ENCODE measurements at places on chromosomes 2 and 18. TPM values are rescaled to one million over a fixed set of nuclear protein-coding genes. Genes with fewer than 3 reads are reported as not detected.

DNA sequence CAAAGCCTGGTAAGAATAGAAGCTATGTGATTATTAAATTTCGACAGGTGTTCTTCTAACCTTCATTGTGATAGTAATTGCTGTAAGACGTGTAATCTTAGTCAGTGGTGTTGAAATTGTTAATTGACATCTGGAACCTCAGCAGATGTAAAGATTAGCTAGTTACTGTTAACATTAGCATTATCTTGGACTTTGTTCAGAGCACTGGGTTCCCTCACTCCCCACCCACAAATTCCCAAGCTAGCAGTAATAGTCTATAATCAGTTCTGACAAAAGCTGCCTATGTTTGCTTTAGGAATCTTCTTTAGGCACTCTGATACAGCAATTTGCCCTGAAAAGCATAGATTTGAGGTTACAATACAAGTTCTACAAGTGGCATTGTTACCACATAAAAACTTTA is 233.7 kb downstream of the EN1 start:
- H3K27ac ChIP-seq = no peak overlapping the region
- DNase-seq = no peak
- peaks cover 12% of the 10 kb centered on the region for H3K27me3 ChIP-seq
- H3K4me1 ChIP-seq = no peaks in the 10 kb centered on the region

The CCDC74B gene
- 7.2 TPM for total RNA-seq

- H3K4me3 ChIP-seq = no peak overlapping the region
- H3K4me1 ChIP-seq = peaks cover 24% of the 10 kb centered on the region
- DNase-seq = no peak
These were observed 28.5 kb upstream of the MCFD2 start for GRCh38 chr2:46943881-46944798.

The NEUROD1 gene
- not detected for total RNA-seq

DNA sequence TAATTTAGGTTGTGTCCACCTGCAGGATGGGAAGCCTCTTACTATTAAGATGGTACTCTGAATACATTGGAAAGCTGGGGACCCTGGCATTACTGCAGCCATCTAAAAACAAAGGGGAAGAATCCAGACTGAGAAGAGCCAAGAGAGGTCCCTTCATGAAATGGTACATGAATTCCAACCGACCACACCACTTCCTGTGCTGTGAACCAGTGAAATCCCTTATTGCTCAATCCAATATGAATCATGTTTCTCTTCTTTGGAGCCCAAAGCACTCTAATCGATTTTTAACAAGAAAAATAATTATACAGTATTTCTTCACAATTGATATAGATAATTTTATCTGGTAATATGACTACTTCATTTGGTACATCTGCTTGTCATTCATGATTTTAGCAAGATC is 479.7 kb upstream of the RAB6C start:
- no peaks in the 10 kb centered on the region for H3K27me3 ChIP-seq
- no peak overlapping the region for H3K27ac ChIP-seq
- H3K4me1 ChIP-seq = no peaks in the 10 kb centered on the region
- H3K4me3 ChIP-seq = no peak overlapping the region
- no peak for DNase-seq

GRCh38 chr18:58455314-58456188 is 173.3 kb downstream of the ALPK2 start:
- no peaks in the 10 kb centered on the region for H3K36me3 ChIP-seq
- no peaks in the 10 kb centered on the region for H3K27me3 ChIP-seq
- H3K27ac ChIP-seq = no peak overlapping the region

The PRKAG3 gene
- total RNA-seq = not detected

The TCF4 gene
- total RNA-seq = 33.6 TPM

GRCh38 chr2:163802284-163802683 is 66.5 kb upstream of the FIGN start:
- no peak overlapping the region for H3K27ac ChIP-seq
- peaks cover 5% of the 10 kb centered on the region for H3K4me1 ChIP-seq
- H3K4me3 ChIP-seq = no peak overlapping the region
- no peaks in the 10 kb centered on the region for H3K27me3 ChIP-seq

The MYL1 gene
- not detected for total RNA-seq

GRCh38 chr2:36607947-36608346 is 10.0 kb upstream of the FEZ2 start:
- H3K36me3 ChIP-seq = no peaks in the 10 kb centered on the region
- H3K4me3 ChIP-seq = no peak overlapping the region
- H3K4me1 ChIP-seq = no peaks in the 10 kb centered on the region
- DNase-seq = no peak
- no peaks in the 10 kb centered on the region for H3K27me3 ChIP-seq

The UBR3 gene
- total RNA-seq = 25.0 TPM

The NDUFAF7 gene
- 16.6 TPM for total RNA-seq

GRCh38 chr2:206192157-206192556 is 32.5 kb downstream of the EEF1B2 start:
- no peaks in the 10 kb centered on the region for H3K36me3 ChIP-seq
- H3K4me1 ChIP-seq = no peaks in the 10 kb centered on the region
- H3K27ac ChIP-seq = no peak overlapping the region
- DNase-seq = no peak
- no peaks in the 10 kb centered on the region for H3K27me3 ChIP-seq

The RUFY4 gene
- not detected for total RNA-seq

DNA sequence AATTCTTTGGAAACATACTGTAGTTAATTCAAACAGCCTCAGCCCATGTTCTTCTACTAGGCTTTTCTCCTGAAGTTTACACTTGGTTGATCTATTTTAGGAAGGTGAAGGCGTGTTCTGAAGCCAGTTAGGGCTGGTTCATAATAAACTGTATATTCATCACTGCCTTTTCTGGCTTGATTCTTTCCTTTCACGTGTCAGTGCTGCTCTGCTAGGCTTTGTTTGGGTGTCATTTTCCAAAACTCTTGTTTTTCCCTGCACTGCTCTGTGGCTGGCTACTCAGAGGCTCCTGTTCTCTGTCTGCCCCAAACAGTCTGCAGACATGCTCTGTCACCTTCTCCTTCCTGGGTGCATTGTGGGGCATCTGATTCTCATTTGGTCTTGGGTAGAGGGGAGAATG is 136.1 kb downstream of the PARD3B start:
- no peaks in the 10 kb centered on the region for H3K27me3 ChIP-seq
- no peak overlapping the region for H3K4me3 ChIP-seq
- no peaks in the 10 kb centered on the region for H3K36me3 ChIP-seq
- H3K4me1 ChIP-seq = peaks cover 11% of the 10 kb centered on the region

- no peak overlapping the region for H3K27ac ChIP-seq
- no peaks in the 10 kb centered on the region for H3K36me3 ChIP-seq
These were observed 841.5 kb upstream of the FANCL start for GRCh38 chr2:59082657-59083056.

The MPP4 gene
- total RNA-seq = 5.3 TPM

- no peaks in the 10 kb centered on the region for H3K27me3 ChIP-seq
- no peak for DNase-seq
- H3K27ac ChIP-seq = no peak overlapping the region
- H3K4me1 ChIP-seq = peaks cover 8% of the 10 kb centered on the region
- H3K36me3 ChIP-seq = peaks cover 89% of the 10 kb centered on the region
These were observed 58.0 kb downstream of the FARP2 start for GRCh38 chr2:241413929-241414580.

DNA sequence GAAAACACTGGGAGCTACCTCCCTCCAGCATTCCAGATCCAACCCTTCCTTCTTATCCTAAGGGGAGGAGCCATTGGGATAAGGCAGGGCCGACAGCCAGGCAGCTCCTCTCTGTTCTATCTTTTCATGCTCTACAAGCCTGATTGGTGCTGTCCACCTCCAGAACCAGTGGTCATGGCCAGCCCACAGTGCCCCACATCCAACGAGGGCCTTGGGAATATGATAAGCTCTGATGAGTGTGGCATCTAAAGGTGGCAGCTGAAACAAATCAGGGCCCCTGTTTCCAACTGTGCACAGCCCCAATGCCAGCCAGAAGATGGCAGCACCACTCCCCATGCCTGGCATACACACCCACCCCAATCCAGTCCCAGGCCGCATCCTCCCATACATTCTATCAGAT is 329.3 kb downstream of the C1D start:
- H3K4me3 ChIP-seq = no peak overlapping the region
- H3K27ac ChIP-seq = no peak overlapping the region
- H3K4me1 ChIP-seq = no peaks in the 10 kb centered on the region
- no peaks in the 10 kb centered on the region for H3K36me3 ChIP-seq

The SP5 gene
- 4.3 TPM for total RNA-seq

- H3K4me3 ChIP-seq = no peak overlapping the region
- H3K36me3 ChIP-seq = no peaks in the 10 kb centered on the region
- no peak overlapping the region for H3K27ac ChIP-seq
- DNase-seq = no peak
- H3K27me3 ChIP-seq = peaks cover 10% of the 10 kb centered on the region
These were observed 192.2 kb downstream of the TSN start for GRCh38 chr2:121947674-121948073.

DNA sequence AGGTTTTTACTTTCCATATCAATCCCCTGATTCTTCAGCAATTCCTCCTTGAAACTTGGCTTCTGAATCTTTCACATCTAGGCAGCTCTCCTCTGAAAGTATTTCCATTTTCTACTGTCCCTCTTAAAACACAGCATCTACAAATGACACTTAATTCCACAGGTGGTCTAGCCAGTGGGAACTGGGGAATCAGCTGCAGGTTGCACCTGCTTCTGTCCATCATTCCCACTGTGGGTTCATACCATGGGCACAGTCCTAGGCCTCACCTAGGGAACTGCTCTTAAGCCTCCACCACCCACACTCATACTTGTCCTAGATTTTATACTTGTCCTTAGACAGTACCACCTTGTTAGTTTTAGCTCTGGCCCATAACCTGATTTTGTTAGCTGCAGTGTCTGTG is 2.2 kb downstream of the LOXL3 start:
- peaks cover 34% of the 10 kb centered on the region for H3K4me1 ChIP-seq
- H3K27me3 ChIP-seq = no peaks in the 10 kb centered on the region
- no peak for DNase-seq
- H3K36me3 ChIP-seq = peaks cover 20% of the 10 kb centered on the region

- H3K36me3 ChIP-seq = no peaks in the 10 kb centered on the region
- peaks cover 57% of the 10 kb centered on the region for H3K4me1 ChIP-seq
- H3K27ac ChIP-seq = no peak overlapping the region
- peaks cover 2% of the 10 kb centered on the region for H3K27me3 ChIP-seq
- H3K4me3 ChIP-seq = no peak overlapping the region
These were observed 5.6 kb upstream of the TNS1 start for GRCh38 chr2:218008060-218009040.

The ASIC4 gene
- total RNA-seq = not detected

DNA sequence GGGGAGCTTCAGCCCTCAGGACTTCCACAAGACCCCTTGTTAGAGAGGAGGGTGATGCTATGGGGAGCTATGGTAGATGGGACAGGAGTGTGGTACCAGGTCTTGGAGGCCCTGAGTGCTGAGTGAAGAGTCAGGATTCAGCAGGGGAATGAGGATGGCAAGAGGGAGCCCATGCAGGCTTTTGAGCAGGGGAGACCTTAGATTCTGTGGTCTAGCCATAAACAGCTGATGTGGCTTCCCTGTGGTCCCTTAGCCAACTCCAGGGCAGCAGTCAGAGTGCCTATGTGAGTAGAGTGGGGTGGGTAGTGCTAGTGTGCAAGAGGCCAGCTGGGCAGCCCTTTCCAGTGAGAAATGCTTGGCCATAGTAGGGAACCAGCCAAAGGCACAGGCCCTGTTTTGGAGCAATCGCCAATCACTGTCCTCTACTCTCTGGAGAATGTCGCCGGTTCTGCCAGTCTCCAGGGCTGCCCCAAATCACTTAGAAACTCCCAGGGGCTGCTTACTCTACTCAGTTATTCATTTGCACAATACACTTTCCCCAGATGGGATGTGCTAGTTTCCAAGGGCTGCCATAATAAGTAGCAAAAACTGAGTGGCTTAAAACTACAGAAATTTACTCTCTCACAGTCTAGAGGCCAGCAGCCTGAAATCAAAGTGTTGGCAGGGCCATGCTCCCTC is 310.5 kb downstream of the SMAD2 start:
- DNase-seq = no peak
- no peak overlapping the region for H3K4me3 ChIP-seq
- H3K36me3 ChIP-seq = no peaks in the 10 kb centered on the region
- H3K4me1 ChIP-seq = no peaks in the 10 kb centered on the region
- no peak overlapping the region for H3K27ac ChIP-seq
- no peaks in the 10 kb centered on the region for H3K27me3 ChIP-seq

- H3K4me1 ChIP-seq = no peaks in the 10 kb centered on the region
- DNase-seq = no peak
- H3K27ac ChIP-seq = no peak overlapping the region
- H3K36me3 ChIP-seq = no peaks in the 10 kb centered on the region
- no peaks in the 10 kb centered on the region for H3K27me3 ChIP-seq
- no peak overlapping the region for H3K4me3 ChIP-seq
These were observed 29.2 kb upstream of the CERS6 start for GRCh38 chr2:168426861-168427260.

DNA sequence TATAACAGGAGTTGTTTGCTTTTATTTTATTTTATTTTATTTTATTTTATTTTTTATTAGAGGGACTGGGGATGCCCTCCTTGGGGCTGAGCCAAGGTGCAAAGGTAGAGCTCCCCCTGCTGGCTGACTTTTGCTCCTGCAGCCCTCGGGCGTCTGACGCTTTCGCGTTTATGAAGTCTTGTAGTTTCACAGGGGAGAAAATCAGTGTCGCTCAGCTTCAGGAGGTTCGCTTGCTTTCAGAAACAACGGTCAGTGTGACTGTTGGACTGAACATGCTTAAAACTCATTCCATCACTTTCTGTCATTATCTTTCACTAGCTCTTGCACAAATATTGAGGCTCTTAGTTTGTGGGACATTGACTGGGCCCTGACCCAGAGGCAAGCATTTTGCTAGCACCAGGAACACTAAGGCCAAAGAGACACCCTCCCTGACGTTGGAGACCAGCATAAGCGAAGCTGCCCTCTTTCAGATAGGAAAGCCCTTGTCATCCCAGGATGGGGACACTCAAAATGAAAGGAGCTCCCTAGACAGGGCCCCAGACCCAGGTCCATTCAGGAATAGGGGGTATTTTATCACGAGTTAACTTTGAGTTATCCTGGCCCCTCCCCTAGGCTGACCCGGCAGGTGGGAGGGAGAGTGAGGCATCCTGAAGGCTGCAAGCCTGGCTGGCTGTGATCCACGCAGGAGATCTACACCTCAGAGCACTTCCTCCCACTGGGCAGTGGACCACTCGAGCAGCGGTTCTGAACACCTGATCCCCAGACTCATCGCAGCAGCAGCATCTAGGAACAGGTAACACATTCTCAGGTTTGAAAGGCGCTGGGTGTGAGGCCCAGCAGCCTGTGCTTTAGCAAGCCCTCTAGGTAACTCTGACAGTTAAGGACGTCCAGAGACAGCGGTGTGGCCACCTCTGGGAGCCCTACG is 34.4 kb downstream of the LGALSL start:
- H3K36me3 ChIP-seq = no peaks in the 10 kb centered on the region
- peaks cover 5% of the 10 kb centered on the region for H3K27me3 ChIP-seq
- no peak overlapping the region for H3K27ac ChIP-seq

- H3K4me1 ChIP-seq = no peaks in the 10 kb centered on the region
- H3K27me3 ChIP-seq = no peaks in the 10 kb centered on the region
- no peak overlapping the region for H3K4me3 ChIP-seq
These were observed 25.3 kb downstream of the TMEM131 start for GRCh38 chr2:97970293-97971060.

DNA sequence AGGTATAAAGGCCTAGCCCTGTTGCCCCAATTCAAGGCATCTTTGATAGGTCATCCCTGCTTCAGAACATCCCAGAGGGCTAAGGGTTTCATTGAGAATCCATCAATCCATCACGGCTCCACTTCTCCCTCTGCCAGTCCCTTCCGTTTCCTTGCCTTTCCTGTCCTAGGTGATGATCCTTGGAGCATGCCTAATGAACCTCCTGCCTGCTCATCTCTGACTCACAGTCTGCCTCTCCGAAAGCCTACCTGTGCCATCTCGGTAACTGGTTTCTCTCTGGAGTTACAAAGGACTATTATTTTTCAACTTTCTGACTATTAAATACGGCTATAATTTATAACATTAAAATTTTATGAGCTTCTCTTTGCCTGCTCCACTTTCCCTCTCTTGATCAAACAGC is 36.7 kb upstream of the OSBPL6 start:
- no peak for DNase-seq
- no peaks in the 10 kb centered on the region for H3K4me1 ChIP-seq
- no peaks in the 10 kb centered on the region for H3K27me3 ChIP-seq
